ENCODE measurements at places on chromosomes 11 and 22.

- DNase-seq: no peak
These were observed 17.2 kb upstream of the CTSD start for GRCh38 chr11:1780700-1781592.

DNA sequence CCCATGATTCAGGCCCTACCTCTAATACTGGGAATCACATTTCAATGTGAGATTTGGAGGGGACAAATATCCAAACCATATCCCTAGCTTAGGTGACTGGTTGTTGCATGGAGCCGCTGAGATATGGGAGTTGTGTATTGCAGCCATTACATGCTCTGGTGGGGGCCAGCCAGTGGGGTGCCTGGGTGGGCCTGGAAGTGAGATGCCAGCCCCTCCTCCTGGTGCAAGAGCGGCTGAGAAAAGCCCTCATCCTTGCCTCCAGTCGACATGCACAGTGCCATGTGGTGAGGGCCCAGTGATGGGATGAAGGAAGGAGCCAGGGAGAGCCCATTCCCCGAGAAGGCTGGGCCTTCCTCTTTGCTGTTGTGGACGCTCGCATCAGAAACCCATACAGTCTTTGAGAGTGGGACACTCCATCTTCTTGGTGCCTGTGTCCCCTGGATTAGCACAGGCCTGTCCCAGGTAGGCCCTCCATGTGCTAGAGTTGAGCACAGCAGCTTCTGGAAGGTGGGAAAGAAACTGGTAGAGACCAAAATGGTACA lies 1043.0 kb downstream of the TBC1D22A start:
- no peak for DNase-seq

GRCh38 chr22:30602049-30602448 lies 4.9 kb upstream of the TCN2 start:
- no peak for DNase-seq

- DNase-seq: no peak
These were observed 207.6 kb downstream of the BRD1 start for GRCh38 chr22:49620003-49620556.

- no peak for DNase-seq
These were observed 34.0 kb downstream of the IRAG1 start for GRCh38 chr11:10659339-10660216.

DNA sequence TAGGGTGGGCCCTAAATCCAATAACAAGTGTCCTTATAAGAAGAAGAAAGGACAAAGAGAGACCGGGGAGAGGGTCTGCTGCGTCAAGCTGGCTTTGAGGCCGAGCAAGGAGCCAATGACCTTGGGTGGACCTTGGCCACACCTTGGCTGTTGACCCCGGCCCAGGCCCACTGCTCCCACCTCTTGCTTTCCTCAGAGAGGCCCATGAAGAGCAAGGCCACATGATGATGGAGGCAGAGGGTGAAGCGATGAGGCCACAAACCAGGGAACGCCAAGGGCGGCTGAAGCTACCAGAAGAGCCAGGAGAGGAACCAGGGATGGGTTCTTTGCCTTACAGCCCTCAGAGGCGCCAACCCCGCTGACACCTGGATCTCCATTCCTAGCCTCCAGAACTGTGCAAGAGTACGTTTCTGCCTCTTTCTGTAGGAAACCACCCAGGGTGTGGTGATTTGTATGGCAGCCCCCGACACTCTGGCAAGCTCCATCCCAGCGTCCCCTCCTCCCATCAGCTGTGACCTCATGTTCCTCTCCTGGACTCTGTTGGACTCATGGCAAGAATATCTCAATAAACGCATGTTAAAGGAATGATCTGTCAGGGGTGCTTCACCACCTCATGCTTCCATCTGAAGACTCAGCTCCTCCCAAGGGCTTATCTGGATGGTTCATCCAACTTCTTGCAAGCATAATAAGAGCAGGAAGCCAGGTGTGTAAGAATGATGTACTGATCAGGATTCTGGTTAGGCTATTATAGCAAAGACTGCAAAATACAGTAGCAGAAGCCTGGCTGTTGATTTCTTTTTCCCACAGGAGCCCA lies 41.6 kb upstream of the LINC01488 start:
- DNase-seq: no peak

DNA sequence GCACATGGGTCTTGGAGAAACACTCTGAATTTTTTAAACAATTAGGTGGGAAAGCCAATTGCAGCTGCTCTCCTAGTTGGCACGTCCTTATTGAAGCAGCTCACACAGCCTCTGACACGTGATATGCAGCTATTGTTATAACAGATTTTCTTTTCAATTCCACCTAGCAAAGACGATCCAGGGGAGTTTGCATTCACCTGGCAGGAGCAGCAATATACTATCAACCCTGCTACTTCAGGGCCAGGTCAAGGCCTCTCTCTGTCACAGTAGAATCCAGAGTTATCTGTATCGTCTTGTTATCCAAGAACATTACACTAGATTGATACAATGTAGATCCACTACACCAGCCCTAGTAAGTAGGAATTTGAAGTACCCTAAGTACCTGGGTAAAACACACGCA lies 8.3 kb downstream of the KRTAP5-11 start:
- no peak for DNase-seq

GRCh38 chr11:10641177-10641911 lies 52.2 kb downstream of the IRAG1 start:
- DNase-seq: no peak

Measured in T-helper 22 cell (primary cell).